ENCODE measurements at places on chromosomes 13 and 19. TPM values are rescaled to one million over a fixed set of nuclear protein-coding genes. Genes with fewer than 3 reads are reported as not detected.

MOB3A gene
- total RNA-seq: 184 TPM

ZNF701 gene
- 19.3 TPM for total RNA-seq

ZNF154 gene
- total RNA-seq: 3.1 TPM

GRIK5 gene
- total RNA-seq: 4.9 TPM

SHANK1 gene
- not detected for total RNA-seq

HOMER3 gene
- 1.4 TPM for total RNA-seq

LGALS14 gene
- not detected for total RNA-seq

GRCh38 chr19:39413272-39413910 lies 922 bp downstream of the PLEKHG2 start:
- H3K4me1 ChIP-seq: peaks cover 40% of the 10 kb centered on the region
- peak; percentile 76 for DNase-seq
- peak overlapping the region; percentile 87 for H3K27ac ChIP-seq
- no peaks in the 10 kb centered on the region for H3K27me3 ChIP-seq
- H3K36me3 ChIP-seq: peaks cover 25% of the 10 kb centered on the region

DNA sequence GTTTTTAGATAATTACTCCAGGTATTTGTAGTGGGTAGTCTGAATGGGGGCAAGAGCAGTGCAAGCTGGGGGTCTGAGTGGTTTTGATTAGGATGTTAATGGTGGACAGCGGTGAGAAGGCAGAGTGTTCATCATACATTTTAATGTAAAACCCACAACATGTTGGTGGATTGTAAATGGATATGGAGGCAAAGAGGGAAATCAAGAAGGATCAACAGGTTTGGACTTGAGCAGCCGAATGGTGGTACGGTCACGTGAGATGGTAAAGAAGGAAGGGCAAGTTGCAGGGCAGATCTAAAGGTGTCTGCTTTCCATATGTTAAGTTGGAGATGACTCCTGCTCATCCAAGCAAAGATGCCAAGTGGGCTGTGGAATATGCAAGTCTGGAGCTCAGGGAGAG lies 9.5 kb downstream of the ZNF30 start:
- peaks cover 51% of the 10 kb centered on the region for H3K36me3 ChIP-seq
- H3K27ac ChIP-seq: no peak overlapping the region
- no peak overlapping the region for H3K4me3 ChIP-seq
- no peak for DNase-seq
- H3K27me3 ChIP-seq: no peaks in the 10 kb centered on the region
- H3K4me1 ChIP-seq: no peaks in the 10 kb centered on the region

DNA sequence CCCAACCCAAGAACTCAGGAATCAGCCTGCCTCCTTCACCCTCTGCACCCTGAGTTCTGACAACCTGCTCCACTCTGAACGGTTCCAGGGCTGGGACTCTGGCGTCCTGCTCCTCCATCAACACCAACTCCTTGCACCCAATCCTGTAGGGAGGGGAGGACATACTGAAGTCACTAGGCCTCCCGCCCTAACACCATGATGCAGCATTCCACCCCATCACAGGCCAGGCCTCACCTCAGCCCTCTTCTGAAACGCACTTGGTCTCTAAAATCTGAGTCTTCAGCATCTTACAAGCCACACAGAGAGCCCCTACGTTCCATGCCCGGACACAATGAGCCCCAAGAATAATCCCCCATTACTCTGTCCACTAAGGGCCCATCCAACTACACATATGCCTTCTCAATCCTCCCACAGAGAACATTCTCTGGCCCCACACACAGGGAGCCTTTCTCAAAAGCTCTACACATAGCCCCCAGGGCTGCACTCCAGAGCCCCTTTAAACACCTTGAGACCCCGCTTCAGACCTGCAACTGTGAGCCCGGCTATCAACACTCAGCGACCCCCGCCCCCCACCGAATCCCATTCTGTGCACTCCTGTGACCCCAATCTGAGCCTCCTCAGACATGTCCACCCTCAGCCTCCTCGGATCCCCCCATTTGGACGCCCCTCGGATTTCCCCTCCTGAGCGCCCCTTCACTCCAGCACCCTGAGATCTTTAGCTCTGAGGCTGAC lies 567 bp downstream of the ALKBH6 start:
- H3K4me1 ChIP-seq: peaks cover 41% of the 10 kb centered on the region
- H3K4me3 ChIP-seq: peak overlapping the region; percentile 97
- DNase-seq: no peak
- peaks cover 17% of the 10 kb centered on the region for H3K36me3 ChIP-seq
- no peaks in the 10 kb centered on the region for H3K27me3 ChIP-seq

- no peak overlapping the region for H3K27ac ChIP-seq
- DNase-seq: no peak
- no peaks in the 10 kb centered on the region for H3K27me3 ChIP-seq
- no peaks in the 10 kb centered on the region for H3K4me1 ChIP-seq
- peaks cover 4% of the 10 kb centered on the region for H3K36me3 ChIP-seq
Measured at GRCh38 chr19:50501568-50502475, 9.2 kb downstream of the JOSD2 start.

- H3K4me3 ChIP-seq: no peak overlapping the region
- no peak overlapping the region for H3K27ac ChIP-seq
- no peaks in the 10 kb centered on the region for H3K4me1 ChIP-seq
- DNase-seq: no peak
- no peaks in the 10 kb centered on the region for H3K27me3 ChIP-seq
Measured at GRCh38 chr13:107360010-107360409, 792.1 kb upstream of the ARGLU1 start.

- peaks cover 6% of the 10 kb centered on the region for H3K27me3 ChIP-seq
- H3K27ac ChIP-seq: peak overlapping the region; percentile 11
- H3K36me3 ChIP-seq: peaks cover 8% of the 10 kb centered on the region
- H3K4me3 ChIP-seq: peak overlapping the region; percentile 4
Measured at GRCh38 chr19:29940971-29941585, 961 bp upstream of the URI1 start.

DNA sequence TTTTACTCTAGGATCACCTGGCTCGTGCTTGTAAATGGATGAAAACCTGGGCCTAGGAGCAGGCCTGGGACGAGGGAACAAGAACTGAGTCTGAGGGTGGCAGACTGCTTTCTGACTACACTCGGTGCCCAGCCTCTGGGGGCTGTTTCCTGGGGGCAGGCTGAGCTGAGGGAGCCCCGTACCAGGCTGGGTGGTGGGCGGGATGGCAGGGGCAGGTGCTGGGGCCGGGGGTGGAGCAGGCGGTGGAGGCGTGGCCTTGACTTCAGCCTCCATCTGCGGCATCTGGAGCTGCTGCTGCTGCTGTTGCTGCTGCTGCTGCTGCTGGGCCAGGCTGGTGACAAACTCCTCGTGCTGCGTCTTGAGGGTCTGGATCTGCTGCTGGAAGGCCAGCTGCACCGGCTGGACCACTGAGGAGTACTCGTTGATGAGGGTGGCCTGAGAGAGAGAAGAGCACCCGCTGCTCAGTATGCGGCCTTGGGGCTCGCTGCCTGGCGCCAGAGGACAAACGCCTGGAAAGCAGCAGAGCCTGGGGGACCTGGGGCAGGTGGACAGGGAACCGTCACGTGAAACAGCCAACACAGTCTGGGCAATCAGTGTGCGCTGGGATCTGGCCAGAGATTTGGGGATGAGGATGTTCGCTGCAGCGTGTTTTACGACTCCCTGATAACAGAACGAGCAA lies 12.6 kb downstream of the CHERP start:
- H3K27me3 ChIP-seq: no peaks in the 10 kb centered on the region
- DNase-seq: no peak
- H3K27ac ChIP-seq: no peak overlapping the region
- no peaks in the 10 kb centered on the region for H3K4me1 ChIP-seq
- H3K4me3 ChIP-seq: no peak overlapping the region
- peaks cover 56% of the 10 kb centered on the region for H3K36me3 ChIP-seq

All from activated CD4-positive, alpha-beta T cell treated with anti-CD3 and anti-CD28 coated beads, Interleukin-2, amount 10 ng/mL, durations not matched to agents 24 days and 14 days (primary cell).